Stimulated activated CD4-positive, alpha-beta T cell treated with anti-CD3 and anti-CD28 coated beads, TNF-alpha, amount 100 ng/mL, for 24 hours (primary cell): ENCODE measurements at places on chromosomes 12 and 14.

DNA sequence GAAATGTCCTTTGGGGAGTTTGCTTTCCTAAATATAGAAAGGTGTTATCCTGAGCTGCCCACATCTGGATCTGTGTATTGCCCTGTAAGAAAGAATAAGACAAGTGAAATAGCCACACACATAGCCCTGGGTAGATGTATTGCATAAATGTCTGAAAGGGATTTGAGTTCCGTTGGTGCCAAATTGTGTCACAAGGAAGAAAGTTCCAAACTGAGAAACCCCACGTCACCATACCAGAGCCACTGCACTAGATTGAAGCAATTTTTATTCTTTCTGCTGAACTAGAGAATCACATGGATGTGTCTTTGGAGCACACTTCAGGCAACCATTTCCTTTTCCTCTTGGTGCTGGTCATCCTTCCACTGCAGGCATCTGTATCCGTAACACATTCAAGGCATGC lies 5.0 kb downstream of the RNASE9 start:
- no peak for DNase-seq

GRCh38 chr14:36805131-36805559 lies 143.5 kb downstream of the PAX9 start:
- DNase-seq: no peak

DNA sequence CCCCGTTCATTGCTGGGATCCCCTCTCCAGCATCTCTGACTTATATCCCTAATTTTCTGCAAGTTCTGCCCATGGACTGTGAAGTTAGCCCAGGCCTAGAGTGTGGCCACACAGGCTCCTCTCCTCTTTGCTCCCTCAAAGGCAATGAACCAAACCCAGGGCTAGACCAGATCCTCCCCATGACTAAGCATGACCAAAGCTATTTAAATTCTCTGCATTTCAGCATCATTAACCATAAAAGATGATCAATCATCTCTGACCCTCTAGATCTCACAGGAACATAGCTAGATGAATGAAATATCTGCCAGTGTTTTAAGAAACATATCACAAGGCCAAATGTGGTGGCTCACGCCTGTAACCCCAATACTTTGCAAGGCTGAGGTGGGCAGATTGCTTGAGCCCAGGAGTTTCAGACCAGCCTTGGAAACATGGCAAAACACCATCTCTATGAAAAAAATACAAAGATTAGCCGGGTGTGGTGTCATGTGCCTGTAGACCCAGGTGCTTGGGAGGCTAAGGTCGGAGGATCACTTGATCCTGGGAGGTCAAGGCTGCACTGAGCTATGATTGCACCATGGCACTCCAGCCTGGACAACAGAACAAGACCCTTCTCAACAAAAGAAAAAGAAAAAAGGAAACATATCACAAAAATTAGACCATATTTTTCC lies 2.2 kb upstream of the KRT3 start:
- no peak for DNase-seq

- no peak for DNase-seq
Observed at GRCh38 chr14:64762044-64763034, 58.1 kb downstream of the PLEKHG3 start.

DNA sequence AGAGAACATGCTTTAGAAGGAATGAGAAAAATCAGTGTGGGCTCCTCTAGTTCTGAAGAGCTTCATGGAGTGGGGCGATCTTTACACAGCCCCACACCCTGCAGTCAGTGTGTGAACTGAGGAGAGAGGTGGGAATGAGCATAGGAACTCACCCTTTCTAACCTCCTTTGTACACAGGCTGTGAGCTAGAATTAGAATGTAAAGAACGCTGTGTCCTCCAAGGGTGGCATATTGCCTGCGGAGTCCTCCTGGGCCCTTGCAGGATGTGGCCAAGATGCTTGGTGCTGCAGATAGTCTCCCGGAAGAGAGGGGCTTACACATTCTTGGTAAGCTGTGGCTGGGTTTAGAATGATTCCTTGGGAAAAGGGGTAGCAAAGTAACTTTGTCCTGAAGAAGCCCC lies 43.9 kb downstream of the NINJ2 start:
- DNase-seq: no peak

DNA sequence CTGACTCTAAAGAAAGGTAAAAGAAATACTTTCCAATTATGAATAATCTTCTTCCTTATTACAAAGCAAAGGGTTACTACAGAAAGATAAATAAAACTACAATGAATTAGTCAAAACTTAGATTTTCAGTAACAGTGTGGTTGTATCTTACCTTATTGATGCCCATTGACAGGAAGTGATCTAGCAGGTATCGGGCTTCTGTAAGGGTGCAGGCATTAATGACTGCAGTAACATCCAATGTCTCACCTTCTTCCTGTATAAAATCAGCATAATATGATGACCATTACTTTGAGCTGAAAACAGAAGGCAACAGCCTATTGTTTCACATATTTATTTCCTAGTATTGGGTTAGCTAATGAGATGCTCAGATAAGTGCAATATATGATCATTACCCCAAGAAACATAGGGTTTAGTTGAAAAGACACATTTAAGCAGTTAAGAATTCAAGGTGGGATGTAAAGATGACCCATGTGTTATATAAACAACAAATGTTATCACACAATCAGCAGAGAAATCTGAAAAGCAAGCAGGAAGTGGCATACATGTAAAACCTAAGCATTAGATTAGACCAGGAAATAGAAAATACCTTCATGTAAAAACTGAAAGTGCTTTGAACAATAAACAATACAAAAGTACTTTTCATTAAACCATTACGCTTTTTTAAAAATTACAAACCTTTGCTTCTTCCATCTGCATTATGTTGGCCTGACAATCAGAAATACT lies 111.2 kb downstream of the KIF21A start:
- no peak for DNase-seq

GRCh38 chr14:23457587-23458445 lies 11.7 kb upstream of the NGDN start:
- no peak for DNase-seq

- DNase-seq: no peak
Observed at GRCh38 chr12:78121969-78122610, 291.4 kb downstream of the NAV3 start.

GRCh38 chr14:26963711-26964110 lies 365.9 kb upstream of the NOVA1 start:
- DNase-seq: no peak

GRCh38 chr14:26589925-26590324 lies 7.9 kb downstream of the NOVA1 start:
- no peak for DNase-seq

GRCh38 chr12:129109174-129110001 lies 256.1 kb downstream of the GLT1D1 start:
- DNase-seq: no peak

- no peak for DNase-seq
Observed at GRCh38 chr12:46468160-46468559, 95.6 kb upstream of the SLC38A2 start.

DNA sequence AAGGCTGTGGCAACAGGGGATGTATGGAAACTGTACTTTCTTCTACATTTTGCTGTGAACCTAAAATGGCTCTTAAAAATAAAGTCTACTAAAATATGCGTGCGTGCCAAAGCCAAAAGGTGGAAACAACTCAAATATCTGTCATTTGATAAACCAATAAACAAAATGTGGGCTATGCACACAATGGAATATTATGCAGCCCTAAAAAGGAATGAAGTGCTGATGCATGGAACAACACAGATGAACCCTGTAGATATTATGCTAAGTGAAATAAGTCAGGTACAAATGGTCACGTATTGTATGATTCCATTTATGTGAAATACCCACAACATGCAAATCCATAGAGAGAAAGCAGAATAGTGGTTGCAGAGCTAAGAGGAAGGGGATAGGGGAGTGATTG lies 8.0 kb downstream of the CACNA2D4 start:
- no peak for DNase-seq

- no peak for DNase-seq
Observed at GRCh38 chr12:6183689-6184428, 16.3 kb upstream of the CD9 start.

DNA sequence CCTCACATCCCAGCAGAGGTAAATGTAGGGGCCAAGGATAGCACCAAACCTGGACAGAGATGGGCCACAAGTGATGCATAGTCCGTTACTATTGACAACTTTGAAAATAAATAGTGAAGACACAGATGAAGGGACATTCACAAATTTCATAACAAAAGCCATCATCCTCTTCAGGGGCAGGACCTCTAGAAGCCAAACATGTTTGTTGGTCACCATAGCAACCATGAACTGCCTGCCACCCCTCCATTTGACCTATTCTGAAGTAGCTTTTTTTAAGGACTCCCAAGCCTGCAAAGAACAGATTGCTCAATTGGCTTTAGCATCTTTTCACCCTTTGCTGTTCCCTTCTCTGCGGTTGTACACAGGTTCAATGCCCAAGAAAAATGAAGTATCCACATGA lies 35.7 kb upstream of the MDM1 start:
- DNase-seq: no peak

DNA sequence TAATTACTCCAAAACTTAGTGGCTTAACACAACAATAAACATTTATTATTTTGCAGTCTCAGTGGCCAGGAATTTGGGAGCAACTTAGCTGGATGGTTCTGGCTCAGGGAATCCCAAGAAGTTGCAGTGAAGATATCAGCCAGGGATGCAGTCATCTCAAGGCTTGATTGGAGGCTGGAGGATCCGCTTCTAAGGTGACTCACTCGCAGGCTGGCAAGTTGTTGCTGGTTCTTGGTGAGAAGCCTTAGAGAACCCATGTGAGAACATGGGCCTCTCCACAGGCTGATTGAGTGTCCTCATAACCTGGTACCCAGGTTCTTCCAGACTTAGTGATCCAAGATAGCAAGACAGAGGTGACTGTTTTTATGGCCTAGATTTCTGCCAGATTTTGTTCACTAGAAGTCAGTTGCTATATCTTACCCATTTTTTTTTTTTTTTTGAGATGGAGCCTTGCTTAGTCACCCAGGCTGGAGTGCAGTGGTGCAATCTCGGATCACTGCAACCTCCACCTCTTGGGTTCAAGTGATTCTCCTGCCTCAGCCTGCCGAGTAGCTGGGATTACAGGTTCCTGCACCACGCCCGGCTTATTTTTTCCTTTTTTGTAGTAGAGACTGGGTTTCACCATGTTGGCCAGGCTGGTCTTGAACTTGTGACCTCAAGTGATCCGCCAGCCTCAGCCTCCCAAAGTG lies 32.5 kb downstream of the BRMS1L start:
- no peak for DNase-seq

DNA sequence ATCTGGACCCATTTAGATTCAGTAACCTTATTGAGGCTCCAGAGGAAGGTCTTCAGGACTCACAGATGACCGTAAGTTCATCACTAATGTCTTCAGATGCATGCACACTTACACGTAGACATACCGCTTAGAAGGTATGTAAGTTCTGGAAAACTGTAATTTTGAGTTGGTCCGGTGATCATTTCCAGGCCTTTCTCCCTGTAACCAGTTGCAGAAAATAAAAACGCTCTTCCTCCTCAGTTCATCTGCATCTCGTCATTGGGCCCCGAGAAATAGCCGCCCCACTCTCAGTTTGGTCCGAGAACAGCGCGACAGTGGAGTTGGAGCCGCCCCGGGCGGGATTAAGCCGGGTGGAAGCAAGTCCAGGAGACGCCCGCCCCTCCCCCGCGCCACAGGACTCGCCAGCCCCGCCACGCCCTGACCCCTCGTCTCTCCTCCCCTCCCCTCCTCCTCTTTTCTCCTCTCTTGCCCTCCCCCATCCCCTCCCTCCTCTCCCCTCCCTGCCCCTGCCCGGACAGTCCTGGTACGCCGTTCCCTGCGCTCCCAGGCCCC lies 83.7 kb downstream of the TNFAIP2 start:
- DNase-seq: no peak

- no peak for DNase-seq
Observed at GRCh38 chr12:89544681-89545184, 18.9 kb upstream of the POC1B start.

DNA sequence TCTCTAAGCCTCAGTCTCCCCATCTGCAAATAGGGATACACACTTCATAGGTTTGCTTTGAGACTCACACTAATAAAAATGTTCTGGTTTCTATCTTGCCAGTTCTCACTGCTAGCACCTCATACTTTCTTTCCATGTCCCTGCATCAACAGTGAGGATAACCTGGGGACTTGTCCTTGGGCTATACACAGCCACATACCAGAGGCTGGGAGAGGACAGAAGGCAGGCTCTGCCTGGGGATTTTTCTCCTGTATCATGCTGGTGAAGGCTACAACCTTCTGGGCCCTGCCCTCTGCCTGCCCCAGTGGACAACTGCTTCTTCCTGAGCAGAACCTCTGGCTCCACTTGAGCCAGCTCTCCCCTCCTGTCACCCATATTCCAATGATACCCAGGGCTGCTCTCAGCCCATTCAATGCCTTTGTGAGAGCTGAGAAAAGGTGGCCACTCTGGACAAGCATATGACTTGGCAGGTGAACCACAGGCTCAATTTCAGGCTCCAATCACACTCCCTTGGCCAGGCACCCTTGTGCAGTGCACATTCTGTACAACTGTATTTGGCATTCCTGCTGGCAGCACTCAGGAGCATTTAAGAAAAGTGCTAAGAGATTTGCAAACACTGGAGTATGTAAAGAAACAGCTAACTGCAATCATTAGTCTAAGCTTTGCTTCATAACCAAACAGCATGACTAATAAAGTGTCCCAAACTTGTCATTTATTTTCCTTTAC lies 135.8 kb upstream of the VRK1 start:
- no peak for DNase-seq

- DNase-seq: no peak
Observed at GRCh38 chr14:33070475-33070874, 131.8 kb downstream of the NPAS3 start.

- DNase-seq: no peak
Observed at GRCh38 chr14:33493266-33493665, 457.6 kb downstream of the EGLN3 start.

DNA sequence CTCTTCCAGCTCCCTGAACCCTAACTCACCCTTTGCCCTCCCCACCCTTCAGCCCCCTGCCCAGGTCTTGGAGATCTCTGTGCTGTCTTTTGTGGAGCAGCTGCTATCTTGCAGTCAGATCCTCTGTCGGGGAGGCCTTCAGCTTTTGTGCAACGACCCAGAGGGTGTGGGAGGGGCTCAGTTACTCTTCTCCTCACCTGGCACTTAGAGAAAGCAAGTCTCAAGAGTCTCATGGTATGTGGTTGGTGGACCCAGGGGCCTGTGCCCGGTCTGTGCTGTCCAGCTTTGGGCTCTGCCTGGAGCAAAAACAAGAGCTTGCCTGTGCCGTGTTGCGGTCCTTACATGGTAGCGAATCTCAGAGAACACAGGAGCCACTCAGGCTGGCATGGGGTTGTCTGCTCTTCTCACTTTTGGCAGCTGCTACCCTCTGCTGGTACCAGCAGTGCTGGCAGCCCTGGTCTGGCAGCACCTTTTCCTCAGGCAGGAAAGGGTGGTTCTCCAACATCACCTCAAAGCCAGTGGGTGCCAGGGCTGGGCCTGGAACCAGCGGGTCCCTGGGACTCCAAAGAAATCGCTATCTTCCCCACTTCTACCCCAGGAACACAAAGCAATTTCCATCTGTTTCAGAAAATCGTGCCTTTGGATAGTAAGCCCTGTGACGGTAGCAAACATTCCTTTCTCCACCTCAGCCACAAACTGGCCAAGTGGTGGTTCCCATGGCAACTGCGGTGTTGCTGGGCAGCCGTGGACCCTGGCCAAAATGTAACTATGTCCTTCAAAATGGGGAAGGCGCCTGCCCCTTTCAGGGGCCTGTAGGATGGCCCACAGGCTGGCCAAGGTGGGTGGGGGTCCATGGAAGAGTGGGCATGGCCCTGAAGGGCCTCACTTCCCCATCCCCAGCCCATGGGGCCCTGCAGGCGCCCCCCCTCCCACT lies 90.0 kb downstream of the RIN3 start:
- peak; percentile 31 for DNase-seq
